ENCODE measurements at places on chromosomes 2 and 18.

- no peak for DNase-seq
These were observed 48.7 kb upstream of the KCNF1 start for GRCh38 chr2:10863047-10863446.

DNA sequence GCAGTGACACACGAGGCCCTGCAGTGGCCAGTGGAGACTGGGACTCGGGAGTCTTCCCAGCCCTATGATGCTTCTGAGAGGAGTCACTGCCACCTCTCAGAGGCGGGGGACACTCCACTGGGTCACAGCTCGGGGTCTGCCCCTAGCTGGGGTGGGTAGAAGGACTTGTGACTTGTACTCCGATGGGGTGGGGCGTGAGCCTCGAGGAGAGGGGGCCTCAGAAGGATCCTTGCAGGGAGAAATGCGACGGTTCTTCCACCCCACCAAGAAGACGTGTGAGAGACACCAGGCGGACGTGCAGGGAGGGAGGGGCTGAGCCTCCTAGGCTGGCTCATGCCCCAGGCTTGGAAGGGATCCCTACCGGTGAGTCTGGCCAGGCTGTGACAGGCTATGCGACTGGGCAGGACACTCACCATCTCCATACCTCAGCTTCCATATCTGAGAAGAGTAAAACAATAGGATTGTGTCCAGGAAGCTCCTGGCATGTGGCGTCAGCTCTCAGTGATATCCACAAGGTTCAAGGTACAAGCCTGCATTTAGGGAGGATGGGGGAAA, 11.1 kb upstream of the OTOS start:
- DNase-seq = no peak

- DNase-seq = no peak
These were observed 161.6 kb upstream of the NCK2 start for GRCh38 chr2:105582952-105583660.

- no peak for DNase-seq
These were observed 40.2 kb upstream of the MCFD2 start for GRCh38 chr2:46955764-46956163.

DNA sequence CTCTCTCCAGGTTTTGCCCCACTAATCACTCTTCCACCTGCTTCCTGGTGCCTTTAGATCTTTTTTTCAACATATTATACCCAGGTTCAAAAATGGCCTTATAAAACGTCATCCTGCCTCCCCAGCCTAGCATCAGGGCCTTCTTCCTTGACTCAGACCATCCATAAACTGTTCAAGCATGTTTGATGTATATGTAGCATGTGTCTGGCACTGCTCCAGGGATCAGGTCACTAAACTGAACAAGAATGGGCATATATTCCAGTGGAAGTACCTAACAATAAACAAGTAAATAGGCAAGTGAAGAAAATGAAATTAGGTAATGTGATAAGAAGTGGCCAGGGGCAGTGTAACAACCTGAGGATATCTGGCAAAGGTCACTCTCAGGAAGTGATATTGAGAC, 141.2 kb downstream of the TRIB2 start:
- no peak for DNase-seq

DNA sequence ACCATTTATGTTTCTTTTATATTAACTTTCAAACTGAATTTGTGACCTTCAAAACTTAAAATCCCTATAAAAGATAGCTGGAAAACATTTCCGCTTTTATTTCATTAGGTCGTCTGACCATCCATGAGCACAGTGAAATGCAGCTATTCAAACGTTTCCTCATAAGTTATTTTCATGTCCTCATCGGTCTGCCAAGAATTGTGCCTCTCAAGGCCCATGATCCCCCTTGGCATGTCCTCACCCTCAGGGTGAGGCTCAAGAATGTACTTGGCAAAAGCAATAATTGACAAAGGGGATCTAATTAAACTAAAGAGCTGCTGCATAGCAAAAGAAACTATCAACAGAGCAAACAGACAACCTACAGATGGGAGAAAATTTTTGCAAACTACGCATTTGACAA, 12.4 kb downstream of the SLC66A2 start:
- DNase-seq = no peak

DNA sequence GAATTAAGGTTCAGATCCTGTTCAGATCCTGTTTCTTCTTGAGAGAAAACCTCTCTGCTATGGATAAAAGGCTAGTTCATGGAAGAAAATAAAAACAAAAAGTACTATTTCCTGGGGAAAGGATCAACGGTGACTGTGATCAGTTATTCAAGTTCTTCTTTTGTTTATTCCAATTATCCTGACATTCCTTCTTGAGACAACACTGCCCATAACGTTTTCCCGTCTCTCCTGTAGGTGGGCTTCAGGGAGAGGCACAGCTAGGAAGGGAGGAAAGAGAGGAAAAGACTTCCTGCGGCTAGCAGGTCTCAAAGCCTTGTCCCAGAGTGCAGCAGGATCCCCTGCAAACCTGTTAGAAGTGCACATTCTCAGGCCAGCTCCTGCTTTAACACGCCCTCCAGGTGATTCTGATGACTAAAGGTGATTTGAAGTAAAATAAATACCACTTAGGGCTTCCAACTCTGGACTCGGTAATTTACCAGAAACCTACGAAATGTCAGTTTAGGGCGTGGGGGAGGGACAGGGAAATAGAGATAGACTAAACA, 4.5 kb upstream of the FHL2 start:
- DNase-seq = no peak
